ENCODE measurements at places on chromosomes 3 and 15.

DNA sequence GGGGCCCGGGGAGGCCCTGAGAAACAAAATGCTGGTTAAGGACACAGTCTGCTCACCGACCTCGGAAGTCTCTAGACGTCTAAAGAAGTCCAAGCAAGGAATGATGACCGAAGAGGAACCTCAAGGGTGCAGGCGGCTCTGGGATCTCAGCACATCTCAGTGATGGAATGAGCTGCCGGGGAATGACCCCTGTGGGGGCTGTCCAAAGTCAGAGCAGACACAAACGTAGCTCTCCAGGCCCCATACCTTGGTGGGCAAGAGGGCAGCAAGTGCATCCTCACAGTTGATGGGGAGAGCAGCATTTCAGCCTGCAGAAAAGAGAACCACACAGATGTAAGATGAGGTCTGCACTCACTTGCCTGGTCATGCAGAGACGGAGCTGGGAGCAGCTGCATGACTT, 129.1 kb downstream of the IGF1R start:
- DNase-seq: no peak

DNA sequence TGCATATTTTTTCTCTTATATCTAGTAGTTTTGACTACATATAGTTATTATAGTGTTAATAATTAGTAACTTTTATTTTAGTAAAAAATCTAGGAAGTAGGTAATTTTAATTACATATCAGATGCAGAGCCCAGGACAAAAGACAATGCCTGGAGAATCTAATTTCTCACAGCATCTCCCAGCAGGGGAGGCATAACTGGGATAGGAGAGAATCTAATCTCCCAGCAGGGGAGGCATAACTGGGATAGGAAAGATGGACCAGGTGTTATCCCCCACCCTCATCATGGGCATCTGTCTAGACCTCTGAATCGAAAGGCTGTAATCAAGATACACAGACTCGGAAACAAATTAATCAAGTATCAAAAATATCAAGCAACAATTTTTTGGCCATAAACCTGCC, 58.2 kb downstream of the OSTN start:
- DNase-seq: no peak

- no peak for DNase-seq
Observed at GRCh38 chr15:83854950-83855707, 201.2 kb downstream of the ADAMTSL3 start.

DNA sequence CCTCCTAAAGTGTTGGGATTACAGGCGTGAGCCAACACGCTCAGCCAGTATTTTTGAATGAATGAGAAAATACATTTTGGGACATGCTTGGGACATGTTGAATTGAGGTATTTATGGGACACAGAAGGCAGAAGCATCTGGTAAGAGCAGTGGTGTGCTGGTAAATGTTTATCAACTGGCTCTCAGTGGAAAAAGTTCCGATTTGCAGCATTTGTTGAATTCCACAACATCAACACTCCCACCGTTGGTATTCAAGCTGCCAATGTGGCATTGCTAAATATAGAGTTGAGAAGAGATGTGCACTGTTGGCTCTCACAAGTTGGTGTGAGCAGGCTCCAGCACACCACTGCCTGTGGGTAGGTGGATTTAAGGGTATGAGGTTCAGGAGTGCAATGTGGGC, 35.8 kb upstream of the LRRFIP2 start:
- no peak for DNase-seq

GRCh38 chr15:39498629-39499028, 82.2 kb upstream of the THBS1 start:
- DNase-seq: no peak

DNA sequence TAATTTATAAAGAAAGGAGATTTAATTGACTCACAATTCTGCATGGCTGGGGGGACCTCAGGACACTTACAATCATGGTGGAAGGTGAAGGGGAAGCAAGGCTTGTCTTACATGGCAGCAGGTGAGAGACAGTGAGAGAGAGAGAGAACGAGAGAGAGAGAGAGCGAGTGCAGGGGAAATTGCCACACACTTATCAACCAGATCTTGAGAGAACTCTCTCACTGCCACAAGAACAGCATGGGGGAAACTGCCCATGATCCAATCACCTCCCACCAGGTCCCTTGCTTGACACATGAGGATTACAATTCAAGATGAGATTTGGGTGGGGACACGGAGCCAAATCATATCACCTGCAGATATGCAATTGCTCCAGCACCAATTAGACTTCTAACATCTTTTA, 7.1 kb upstream of the RPL39L start:
- DNase-seq: no peak

DNA sequence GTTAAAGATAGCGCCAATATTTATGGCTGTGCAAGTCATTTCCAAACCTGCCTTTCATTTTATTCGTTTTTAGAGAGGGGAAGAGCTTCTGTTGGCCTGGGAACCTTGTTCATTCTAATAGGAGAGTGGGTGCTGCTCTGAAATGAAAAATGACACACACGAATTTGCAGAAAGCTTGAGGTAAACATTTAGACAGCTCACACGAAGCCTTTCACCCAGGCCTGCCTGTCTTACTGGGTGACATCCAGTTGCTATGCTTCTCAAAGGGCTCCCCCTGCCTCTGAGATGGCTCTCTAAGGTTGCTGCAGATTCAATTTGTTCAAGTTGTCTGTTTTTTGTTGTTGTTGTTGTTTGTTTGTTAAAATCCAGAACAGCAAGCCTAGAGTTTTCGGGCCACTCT, 18.2 kb downstream of the PEX5L start:
- DNase-seq: no peak

DNA sequence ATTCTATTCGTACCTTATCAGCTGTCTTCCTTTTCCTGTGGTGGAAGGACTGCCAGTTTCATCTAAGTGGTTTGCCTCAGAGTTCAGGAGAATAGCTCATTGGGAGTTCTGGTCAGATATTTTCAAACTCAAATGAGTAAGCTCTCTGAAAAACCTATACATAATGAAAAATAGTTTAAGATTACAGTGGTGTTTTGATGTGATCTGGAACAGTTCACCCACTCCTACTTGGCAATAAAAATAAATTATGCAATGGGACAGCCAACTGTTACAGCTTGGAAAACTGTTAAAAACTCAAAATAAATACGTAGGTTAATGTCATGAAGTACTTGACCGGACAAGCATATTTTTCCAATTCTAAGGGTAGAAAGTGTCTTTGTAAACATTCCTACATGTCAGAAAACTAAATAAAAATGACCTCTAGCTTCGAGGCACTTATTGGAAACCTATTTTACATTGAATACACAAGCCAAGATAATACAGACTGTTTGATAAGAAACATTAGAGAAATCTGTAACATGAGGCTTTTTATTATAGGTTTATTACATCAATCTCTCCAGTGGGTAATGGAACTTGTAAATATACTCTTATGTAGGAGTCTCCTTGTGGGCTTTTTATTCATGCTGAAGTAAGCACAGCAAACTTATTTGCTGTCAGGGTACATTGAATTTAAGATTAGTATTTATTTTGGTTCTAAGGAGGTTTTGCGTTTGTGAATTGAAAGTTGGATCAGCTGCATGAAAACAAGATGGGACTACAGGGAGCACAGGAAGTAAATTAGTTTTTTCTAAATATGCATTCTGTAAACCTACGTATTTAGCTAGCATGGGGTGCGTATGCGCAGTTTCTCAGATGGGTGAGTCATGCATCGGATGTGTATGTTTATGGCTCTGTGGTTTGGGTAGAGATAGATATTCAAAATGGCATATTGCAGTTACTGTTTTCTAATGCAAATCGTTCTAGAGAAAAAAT, 453.1 kb downstream of the IL5RA start:
- DNase-seq: no peak

DNA sequence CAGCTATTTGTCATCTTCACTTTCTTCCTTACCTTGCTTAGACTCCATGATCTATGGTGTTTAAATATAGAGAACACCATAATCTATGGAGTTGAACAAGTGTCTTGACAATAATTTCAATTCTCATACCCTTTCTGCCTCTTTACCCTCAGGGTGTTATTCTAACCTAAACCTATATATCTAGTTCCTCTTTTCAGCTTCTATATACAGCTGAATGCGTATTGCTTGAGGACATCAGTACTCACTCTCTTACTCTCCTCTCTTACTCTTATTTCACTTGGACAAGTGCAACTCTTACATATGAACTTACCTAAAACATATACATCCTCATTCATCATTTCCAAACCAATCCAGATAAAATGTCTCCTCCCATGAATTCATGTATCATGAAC, 187.1 kb downstream of the RAP2B start:
- DNase-seq: no peak

- no peak for DNase-seq
Observed at GRCh38 chr3:132342183-132342582, 25.0 kb downstream of the ACP3 start.

- no peak for DNase-seq
Observed at GRCh38 chr15:35484231-35484945, 61.6 kb downstream of the DPH6 start.

DNA sequence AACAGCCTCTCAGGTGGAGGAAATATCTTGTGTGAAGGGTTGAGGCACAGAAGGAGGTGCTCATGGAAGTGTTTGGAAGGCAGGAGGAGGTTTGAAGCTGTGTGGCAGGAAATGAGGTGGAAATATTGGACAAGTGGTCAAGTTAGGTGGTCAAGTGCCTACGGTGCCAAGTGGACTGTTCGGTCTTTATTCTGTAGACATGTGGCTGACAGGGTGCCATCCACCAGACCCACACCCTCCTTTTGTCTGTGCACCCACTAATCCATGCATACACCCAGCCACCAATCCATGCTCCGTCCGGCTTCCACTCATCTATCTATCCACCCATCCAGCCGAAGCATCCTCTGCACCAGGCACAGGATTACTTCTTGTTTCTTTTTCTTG, 2.2 kb downstream of the SLC6A20 start:
- no peak for DNase-seq

GRCh38 chr3:59480486-59480995, 430.7 kb upstream of the CFAP20DC start:
- DNase-seq: no peak

DNA sequence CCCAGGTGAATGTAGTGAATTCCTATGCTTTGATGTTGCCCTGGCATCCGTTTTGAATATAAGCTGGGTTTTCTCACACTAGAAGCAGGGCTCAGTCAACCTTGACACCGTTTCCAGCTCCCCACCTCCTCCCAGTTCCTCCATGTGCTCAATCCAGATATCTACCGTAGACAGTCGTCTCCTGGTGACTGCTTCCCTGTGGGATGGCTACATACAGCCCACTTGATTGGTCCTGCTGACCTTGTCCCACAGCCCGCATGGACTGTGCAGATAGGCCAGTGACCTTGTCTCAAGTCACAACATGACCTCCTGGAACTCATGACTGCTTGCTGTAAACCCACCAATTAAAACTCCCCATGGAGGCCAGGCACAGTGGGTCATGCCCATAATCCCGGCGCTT, 8.1 kb downstream of the SEMA7A start:
- no peak for DNase-seq

GRCh38 chr3:134350861-134351311, 23.4 kb downstream of the AMOTL2 start:
- no peak for DNase-seq

GRCh38 chr3:116444819-116445310, 422 bp downstream of the LSAMP start:
- DNase-seq: no peak

GRCh38 chr15:87604857-87605446, 651.6 kb downstream of the NTRK3 start:
- no peak for DNase-seq

DNA sequence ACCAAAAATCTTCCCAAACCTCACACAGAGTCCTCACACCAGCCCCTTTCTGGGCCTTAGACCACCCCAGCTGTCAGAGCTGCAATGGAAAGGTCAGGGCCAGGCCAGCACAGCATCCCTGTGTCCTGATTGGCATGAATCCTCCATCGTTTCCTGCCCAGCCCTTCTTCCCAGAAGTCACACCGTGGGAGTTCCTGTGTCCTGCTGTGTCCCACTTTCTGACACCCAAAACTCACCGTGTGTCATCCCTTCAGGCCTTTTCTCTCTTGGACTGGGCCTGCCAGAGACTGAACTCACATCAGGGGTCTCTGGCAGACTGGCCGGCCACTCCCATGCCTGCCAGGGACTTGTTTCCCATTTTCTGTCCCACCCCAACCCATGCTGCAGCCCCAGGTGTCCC, 32.5 kb upstream of the CHRNB4 start:
- DNase-seq: no peak

DNA sequence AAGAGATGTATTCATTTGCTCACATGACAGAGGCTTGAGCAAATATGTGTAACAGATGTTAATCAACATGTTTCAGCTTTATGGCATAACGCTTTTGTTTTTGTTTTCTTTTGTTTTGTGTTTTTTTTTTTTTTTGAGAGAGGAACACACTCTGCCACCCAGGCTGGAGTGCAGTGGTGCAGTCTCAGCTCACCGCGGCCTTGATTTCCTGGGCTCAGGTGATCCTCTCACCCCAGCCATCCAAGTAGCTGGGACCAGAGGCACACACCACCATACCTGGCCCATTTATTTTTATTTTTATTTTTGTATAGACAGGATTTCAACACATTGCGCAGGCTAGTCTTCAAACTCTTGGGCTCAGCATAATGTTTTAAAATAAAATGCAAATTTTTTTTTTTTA, 1504.4 kb upstream of the CADM2 start:
- no peak for DNase-seq

DNA sequence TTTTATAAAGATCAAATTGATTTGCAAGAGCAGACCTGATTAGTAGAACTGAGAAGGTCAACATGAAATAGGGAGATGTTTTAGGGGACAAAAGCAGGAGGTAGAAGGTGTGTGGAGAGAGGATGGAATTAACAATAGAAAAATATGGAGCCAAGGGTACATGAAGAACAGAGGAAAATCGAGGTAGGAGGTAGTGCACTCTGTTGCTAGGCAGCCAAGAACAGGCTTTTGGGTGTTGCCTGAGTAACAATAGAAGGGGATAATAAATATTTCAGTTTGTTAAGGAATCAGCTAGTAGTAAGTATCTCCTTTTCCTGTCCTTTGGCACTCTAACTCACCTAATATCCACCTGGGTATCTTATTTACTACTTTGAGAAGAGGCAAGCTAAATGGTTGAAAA, 9.2 kb downstream of the SPESP1 start:
- DNase-seq: no peak

DNA sequence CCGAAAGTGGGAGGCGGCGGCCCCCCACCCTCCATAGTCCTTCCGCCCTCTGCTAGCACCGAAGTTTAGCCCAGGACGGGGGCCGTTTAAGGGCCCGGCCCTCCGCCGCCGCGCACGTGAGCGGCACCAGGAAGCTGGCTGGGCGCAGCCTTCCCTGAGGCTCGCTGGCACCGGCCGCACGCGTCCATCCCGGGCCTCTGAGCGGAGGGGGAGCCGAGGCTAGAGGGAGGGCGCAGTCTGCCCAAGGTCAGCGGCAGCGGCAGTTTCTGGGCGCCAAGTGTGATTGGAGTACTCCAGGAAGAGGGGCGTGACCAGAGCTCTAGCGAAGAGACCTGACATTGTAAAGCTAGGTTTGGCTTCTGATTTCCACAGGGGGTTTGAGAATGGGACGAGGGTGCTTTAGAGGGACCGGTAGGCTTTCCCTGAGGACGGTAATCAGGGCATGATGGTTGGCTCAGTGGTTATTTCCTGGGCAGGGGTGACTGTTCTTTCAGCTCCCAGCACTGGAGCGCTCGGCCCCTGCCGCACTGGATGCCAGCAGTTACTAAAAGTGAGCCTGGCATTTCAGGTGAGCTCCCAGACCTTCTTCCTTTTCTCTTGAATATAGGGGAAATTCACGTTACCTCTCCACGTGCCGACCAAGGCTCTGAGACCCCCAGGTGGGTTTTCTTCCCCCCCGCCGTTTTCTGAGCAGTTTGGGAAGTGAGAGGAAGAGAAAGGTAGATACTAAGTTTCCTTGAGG, 853 bp downstream of the TEX264 start:
- no peak for DNase-seq

GRCh38 chr3:59115364-59116232, 65.8 kb upstream of the CFAP20DC start:
- no peak for DNase-seq
